ENCODE measurements at places on chromosomes 12 and 14.

DNA sequence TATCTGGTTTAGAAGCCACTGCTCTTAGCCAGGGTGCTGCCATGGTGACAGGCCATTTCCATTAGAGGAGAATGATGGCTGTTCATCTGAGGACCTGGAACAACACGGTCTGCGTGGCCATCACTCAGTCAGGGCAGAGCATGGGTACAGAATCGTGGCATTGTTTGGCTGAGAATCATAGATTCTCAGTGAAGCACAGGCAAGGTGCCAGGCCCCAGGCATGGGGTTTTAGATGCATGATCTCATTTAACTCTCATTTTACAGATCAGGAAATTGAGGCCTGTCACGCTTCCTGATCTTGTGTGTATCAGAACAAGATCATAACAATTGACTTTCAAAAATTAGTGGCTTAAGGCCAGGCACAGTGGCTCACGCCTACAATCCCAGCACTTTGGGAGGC is 26.8 kb upstream of the IRF2BPL start:
- DNase-seq: no peak

GRCh38 chr12:76242813-76243550 is 105.2 kb downstream of the BBS10 start:
- DNase-seq: peak; percentile 48

GRCh38 chr12:113271853-113272561 is 50.7 kb downstream of the TPCN1 start:
- peak; percentile 90 for DNase-seq

- no peak for DNase-seq
Measured at GRCh38 chr14:70971560-70971959, 64.3 kb downstream of the PCNX1 start.

DNA sequence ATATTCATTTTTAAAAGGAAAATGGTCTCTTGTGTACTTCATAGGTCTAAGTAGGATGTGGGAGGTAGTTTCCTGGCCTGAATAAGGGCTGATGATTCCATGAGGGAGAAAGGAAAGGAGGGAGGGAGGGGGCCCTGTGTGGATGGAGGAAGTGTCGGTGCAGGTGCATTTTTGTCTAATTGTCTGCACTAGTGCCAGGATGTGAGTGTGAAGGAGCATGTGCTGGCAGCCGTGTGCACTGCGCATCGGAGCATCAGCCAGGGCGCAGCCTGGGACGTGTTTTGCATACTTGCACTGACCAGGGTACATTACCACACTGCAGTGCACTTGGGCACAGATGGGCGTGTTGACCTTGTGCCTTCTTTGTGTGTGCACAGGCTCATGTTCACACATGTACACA is 29.2 kb downstream of the SMUG1 start:
- DNase-seq: no peak

DNA sequence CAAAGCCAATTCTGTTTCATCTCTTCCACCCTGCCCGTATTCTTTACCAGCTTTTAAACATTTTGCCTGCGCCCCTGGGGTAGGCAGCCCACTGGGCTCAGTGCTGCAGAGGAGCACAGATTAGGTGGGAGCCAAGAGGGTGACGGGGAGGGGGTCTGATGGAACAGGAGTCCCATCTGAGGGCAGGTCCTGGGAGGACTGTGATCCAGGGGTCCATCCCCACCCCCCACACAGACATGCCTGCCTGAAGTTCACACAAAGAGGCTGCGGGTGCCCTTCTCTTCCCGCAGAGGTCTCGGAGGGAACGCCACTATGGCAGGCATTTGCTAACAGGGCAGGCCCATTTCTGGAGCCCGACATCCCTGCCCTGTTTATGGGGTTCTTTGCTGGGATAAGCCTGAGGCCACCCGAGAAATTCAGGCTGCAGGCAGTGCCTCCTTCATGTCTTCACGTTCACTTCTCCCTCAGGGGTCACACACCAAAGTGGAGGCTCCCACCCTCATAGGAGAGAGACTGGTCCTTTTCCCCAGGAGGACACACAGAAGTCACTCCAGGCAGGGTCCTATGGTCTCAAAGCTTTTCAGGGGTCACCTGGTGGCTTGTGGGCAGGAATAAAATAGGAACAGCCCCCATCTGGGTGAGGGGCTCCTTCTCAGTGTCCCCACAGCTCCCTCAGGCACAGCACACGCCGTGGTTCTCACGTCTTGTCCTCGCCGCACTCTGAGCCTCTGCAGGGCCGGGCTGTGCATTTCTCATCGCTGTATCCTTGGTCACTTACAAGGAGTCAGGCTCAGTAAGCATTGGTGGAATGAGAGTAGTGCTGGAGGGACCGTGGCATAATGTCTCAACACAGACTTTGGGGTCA is 12.9 kb downstream of the VASH1 start:
- DNase-seq: no peak

DNA sequence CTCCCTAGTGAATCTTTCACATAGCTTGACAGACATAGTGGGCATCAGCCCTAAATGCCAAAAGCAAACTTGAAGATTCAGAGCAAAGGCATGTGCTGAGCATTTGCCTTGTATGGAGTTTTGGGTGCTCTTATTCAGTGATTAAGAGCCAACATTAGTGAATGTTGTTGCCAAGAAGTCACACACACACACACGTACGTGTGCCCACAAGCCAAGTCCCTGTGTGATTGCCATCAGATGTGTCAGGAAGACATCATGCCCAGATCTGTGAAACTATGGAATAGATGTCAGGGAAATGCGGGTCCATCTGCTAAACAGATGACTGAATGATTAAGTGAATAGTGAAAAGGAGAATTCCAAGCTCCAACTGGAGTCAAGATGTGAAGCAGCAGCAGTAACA is 149.0 kb downstream of the AKAP6 start:
- DNase-seq: no peak

GRCh38 chr12:25257590-25258324 is 7.0 kb upstream of the KRAS start:
- no peak for DNase-seq

GRCh38 chr12:124398578-124399227 is 103.8 kb downstream of the RFLNA start:
- DNase-seq: no peak

GRCh38 chr12:128844031-128844635 is 9.1 kb upstream of the GLT1D1 start:
- no peak for DNase-seq

- no peak for DNase-seq
Measured at GRCh38 chr14:62076368-62076767, 314.1 kb downstream of the SNAPC1 start.

- peak; percentile 83 for DNase-seq
Measured at GRCh38 chr14:69643430-69644200, 32.2 kb downstream of the SUSD6 start.

DNA sequence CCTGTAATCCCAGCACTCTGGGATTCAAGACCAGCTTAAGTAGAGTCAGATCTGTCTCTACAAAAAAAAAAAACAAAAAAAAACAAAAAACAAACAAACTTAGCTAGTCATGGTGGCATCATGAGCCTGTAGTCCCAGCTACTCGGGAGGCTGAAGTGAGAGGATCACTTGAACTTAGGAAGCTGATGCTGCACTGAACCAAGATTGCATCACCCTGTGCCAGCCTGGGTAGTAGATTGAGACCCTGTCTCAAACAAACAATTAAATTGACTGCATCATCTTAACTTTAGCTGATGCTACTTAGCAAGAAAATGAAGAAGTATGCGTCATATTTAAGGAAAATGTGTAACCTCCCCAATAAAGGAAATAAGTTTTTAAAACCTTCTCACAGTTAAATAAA is 136.6 kb upstream of the ATXN7L3B start:
- DNase-seq: no peak

- DNase-seq: no peak
Measured at GRCh38 chr12:18358930-18359329, 97.6 kb downstream of the PIK3C2G start.

DNA sequence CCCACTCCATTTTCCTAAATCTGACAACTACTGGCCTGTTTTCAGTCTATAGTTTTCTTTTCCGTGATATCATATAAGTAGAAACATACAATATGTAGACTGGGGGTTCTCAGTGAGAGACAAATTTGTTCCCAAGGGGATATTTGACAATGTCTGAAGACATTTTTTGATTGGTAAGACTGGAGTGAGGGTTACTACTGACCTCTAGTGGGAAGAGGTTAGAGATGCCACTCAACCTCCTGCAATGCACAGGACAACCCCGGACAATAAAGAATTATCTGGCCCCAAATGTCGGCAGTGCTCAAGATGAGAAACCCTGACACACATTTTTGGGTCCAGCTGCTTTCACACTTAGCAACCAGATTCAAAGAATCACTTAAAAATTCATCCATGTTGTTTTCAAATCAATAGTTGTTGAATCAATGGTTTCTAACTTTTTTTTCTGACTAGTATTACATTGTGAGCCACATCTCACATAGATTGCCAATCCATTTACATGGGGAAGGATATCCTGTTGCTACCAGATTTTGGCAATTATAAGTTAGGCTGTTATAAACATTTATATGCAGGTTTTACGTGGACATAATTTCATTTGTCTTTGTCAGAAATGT is 307.1 kb downstream of the RPL10L start:
- DNase-seq: peak; percentile 10

DNA sequence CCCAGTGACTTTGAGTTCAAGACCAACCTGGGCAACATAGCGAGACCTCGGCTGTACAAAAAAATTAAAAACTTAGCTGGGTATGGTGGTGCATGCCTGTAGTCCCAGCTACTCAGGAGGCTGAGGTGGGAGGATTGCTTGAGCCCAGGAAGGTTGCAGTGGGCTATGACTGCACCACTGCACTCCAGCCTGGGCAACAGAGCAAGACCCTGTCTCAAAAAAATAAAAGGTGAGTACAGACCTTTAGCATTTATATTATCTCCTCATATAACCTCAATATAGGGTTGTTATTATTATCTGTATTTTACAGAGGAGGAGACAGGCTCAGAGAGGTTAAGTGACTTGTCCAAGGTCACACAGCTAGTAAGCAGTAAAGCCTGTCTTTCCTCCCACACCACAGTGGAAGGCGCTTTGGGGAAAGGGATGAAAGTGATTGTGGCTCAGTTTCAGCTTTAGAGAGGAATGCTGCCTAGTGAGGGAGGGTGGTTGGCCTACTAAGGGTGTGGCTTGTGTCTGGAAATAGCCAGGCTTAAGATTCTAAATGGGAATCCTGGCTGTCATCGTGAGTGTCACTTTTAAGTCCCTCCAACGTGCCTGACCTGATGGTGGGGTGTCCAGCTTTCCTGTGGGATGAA is 7.2 kb downstream of the TPCN1 start:
- no peak for DNase-seq

DNA sequence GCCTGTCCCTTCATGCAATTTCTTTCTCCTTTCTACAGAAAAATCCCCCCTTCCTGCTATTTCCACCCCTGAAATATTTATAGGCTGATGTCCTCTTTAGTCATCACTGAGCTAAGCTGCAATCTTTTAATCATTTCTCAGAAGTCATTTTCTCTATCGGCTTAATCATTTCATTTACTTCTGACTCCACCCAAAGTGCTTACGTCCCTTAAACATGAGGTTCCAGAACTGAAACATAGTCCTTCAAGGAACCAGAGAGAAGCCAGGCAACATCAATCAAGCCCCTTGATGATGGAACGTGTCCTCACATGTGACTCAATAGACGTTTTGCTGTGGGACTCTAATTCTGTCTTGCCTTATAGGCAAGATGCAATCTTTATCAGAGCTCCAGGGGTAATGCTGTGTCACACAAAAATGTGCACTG is 148.7 kb upstream of the KRR1 start:
- peak; percentile 93 for DNase-seq

GRCh38 chr14:77721437-77721836 is 13.5 kb downstream of the SLIRP start:
- no peak for DNase-seq

DNA sequence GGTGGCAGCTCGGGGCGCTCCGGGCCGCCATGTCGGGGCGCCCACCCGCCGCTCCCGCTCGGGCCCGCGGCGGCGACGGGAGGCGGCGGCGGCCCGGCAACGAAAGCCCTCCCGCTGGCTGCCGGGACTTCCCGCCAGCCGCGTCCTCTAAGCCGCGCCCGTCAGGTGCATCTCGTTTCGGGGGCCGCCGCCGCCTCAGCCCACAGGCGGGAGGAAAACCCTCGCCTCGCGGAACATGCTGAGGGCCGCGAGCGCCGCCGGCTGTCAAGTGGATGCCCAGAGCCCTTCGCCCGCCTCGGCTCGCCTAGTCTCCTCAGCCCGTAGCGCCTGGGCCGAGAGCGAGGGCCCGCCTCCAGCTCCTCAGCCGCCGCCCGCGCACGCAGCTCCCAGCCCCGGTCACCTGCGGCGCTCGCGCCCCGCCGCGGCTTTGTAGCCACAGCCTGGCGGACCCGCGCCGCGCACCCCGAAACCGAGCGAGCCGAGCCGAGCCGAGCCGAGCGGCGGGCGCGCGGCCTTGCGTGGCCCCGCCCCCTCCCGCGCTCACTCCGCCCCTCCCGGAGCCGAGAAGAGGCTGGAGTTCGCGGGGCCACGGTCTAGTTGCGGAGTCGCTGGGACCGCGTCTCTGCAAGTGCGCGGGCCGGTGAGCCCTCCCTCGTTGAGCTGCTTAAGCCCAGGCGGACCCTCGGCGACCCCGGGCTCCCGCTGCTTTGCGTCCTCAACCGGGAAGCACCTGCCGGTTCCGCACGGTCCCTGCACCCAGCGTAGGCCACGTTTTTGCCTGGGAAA is at the start of gene EML5:
EML5 (minus strand) TSS at position 481 of the 786 bp plus-strand sequence; CDS start at position 31, 450 bp downstream.
- DNase-seq: peak; percentile 64

- DNase-seq: no peak
Measured at GRCh38 chr14:21476523-21476924, 235 bp downstream of the RAB2B start.

DNA sequence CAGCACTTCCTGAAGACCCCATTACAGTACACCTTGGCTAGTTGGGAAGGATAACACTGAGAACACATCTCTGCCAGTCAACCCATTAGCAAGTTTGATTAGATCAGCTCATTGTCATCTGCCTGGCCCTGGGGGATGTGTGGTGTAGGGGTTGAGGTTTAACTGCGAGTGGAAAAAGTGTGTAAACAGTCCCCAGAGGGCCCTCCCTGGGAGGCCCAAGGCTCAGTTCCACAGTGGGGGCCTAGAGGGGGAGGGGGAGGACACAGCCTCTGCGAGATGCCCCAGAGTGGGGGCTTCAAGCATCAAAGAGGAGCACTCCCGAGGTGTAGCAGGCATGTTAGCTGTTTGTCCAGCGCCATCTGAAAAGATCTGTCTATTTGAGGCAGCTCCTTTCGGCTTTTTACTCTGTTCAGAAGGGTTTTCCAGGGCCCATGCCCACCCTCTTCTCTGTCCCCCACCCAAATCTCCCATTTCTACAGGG is 344 bp downstream of the LPAR5 start:
- no peak for DNase-seq

DNA sequence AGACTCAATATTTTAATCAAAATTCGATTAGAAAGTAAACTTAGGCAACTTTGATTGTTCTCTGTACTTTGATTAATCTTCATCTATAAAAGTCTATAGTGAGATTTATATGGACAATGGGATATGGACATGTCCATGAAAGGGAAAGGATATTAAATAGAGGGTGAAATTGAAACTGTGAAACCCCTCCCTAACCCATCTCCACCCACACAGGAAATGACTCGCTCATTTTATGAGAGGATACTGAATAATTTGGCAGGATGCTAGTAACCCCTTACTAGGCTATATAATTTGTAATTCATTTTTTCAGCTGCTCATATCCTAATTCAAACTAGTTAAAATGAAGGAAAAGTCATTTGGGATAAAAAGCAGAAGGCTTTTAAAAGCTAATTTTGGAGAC is 328.0 kb upstream of the ATP2B1 start:
- peak; percentile 28 for DNase-seq
